SJSA1 (cell line): ENCODE measurements at places on chromosomes 5 and 9. TPM values are rescaled to one million over a fixed set of nuclear protein-coding genes. Genes with fewer than 3 reads are reported as not detected.

The UHRF2 gene
- total RNA-seq, result 19.0 and 20.9 TPM in 2 replicates

The SPATA31A3 gene
- not detected in 2 replicates for total RNA-seq

- no peak overlapping the region for H3K4me3 ChIP-seq
- H3K36me3 ChIP-seq, result no peaks in the 10 kb centered on the region
- H3K27ac ChIP-seq, result no peak overlapping the region
- DNase-seq, result no peak
These were observed 127.2 kb downstream of the TLE4 start for GRCh38 chr9:79698967-79699366.

DNA sequence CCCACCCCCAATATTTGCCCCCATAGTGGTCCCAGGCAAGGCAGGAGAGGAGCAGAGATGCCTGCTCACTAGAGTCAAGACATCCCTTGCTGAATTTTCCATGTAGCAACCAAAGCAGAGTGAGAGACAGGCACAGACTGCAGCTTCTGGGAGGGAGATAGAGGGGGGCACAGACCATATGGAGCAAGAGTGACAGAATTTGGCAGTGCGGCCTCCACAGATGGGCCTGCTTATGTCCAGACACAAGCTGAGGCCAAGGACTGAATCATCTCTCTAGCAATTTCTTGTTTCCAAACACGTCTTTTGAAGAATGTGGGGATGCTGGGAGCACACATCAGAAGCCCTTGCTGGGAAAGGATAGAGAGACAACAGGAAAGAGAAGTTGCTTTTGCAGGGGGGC lies 53.0 kb upstream of the ALDH1B1 start:
- no peaks in the 10 kb centered on the region for H3K4me1 ChIP-seq
- H3K27ac ChIP-seq, result no peak overlapping the region
- no peaks in the 10 kb centered on the region for H3K36me3 ChIP-seq

- no peaks in the 10 kb centered on the region for H3K27me3 ChIP-seq
- peaks cover 10% of the 10 kb centered on the region for H3K4me1 ChIP-seq
- no peak overlapping the region for H3K4me3 ChIP-seq
- no peak for DNase-seq
- no peak overlapping the region for H3K27ac ChIP-seq
These were observed 4.3 kb downstream of the ZBTB34 start for GRCh38 chr9:126864771-126865170.
